ENCODE measurements at places on chromosomes 6 and 20. TPM values are rescaled to one million over a fixed set of nuclear protein-coding genes. Genes with fewer than 3 reads are reported as not detected.
A peak's percentile ranks its signal among the peaks of the same experiment; 100 is the strongest.

GRCh38 chr6:4803343-4803744, 27.1 kb downstream of the CDYL start:
- no peak for DNase-seq
- no peak overlapping the region for H3K27ac ChIP-seq
- H3K4me1 ChIP-seq: peaks cover 77% of the 10 kb centered on the region
- H3K36me3 ChIP-seq: peaks cover 27% of the 10 kb centered on the region
- H3K27me3 ChIP-seq: no peaks in the 10 kb centered on the region
- H3K4me3 ChIP-seq: no peak overlapping the region

DNA sequence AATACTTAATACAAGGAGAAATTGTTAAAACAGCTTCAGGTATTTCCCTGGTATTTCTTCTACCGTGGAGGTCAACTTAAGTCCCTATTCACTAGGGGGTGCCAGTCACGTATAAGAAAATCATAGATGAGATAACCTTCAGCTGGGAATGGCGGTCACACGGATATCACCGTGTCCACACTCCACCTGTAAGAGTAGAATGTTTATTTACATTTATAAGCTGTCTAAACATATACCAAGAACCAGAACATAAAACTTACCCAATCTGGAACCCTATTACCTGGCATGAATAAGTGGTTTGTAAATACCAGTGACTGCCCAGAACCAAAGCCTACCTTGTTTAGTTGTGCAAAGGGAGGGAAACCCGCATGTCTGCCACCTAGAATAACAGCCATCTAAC, 1.9 kb upstream of the ELOVL4 start:
- peaks cover 21% of the 10 kb centered on the region for H3K27me3 ChIP-seq
- no peaks in the 10 kb centered on the region for H3K36me3 ChIP-seq
- DNase-seq: peak; percentile 54
- peaks cover 18% of the 10 kb centered on the region for H3K4me1 ChIP-seq
- H3K27ac ChIP-seq: no peak overlapping the region

GRCh38 chr6:144149894-144150709, at the start of gene STX11:
Gene STX11 (plus strand): TSS chr6:144150517. CDS start chr6:144186628, 36,111 bp downstream.
- peak; percentile 92 for DNase-seq
- peak within 1 kb of the TSS; percentile 97 for H3K27ac ChIP-seq
- H3K27me3 ChIP-seq: no peaks in the 10 kb centered on the region

GRCh38 chr6:14925699-14926026, 320.2 kb upstream of the JARID2 start:
- no peaks in the 10 kb centered on the region for H3K27me3 ChIP-seq
- DNase-seq: no peak
- H3K4me3 ChIP-seq: no peak overlapping the region
- no peaks in the 10 kb centered on the region for H3K36me3 ChIP-seq

- no peak overlapping the region for H3K27ac ChIP-seq
- DNase-seq: no peak
- no peaks in the 10 kb centered on the region for H3K36me3 ChIP-seq
- no peak overlapping the region for H3K4me3 ChIP-seq
Measured at GRCh38 chr20:38307371-38308046, 3.6 kb downstream of the BPI start.

GRCh38 chr6:50655848-50656453, 57.4 kb upstream of the TFAP2D start:
- H3K27me3 ChIP-seq: no peaks in the 10 kb centered on the region
- no peak overlapping the region for H3K4me3 ChIP-seq
- no peak overlapping the region for H3K27ac ChIP-seq
- no peak for DNase-seq

DNA sequence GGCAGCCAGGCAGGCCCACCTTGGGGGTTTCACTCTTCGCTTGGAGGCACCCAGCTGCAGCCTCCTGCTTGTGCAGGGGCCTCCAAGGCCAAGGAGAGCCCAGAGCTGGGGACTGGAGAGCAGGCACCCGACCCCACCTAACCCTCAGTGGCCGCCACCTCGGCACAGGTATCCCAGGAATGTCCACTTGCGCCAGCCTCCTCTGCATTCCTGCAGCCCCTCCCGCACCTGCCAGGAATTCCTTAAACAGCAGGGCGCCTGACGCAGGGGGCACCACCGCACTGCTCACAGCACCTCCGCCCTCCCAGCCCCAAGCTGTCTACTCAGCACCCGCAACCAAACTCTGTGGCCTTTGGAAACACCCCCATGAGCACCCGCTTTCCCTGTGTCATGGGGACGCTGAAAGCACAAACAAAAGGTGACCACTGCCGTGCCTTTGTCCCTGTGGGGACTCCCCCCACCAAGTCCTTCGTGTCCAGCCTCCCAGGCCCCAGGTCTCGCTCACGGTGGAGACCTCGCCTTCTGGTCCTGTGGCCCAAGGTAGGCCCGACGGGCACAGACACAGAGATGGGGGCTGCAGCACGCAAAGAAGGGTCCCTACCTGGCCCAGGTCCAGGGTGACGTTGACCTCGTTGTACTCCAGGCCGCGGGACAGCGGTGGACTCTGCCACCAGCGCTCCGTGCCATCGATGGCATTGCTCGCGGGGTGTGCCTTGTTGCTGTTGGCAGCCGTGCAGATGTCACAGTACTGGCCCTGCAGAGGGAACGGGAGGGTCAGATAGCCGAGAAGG, 5.1 kb downstream of the LAMA5 start:
- H3K4me1 ChIP-seq: no peaks in the 10 kb centered on the region
- no peak overlapping the region for H3K27ac ChIP-seq
- H3K4me3 ChIP-seq: no peak overlapping the region
- H3K36me3 ChIP-seq: no peaks in the 10 kb centered on the region
- no peak for DNase-seq
- H3K27me3 ChIP-seq: peaks cover 31% of the 10 kb centered on the region

GRCh38 chr6:35448191-35448590, 3.9 kb upstream of the FANCE start:
- no peak overlapping the region for H3K27ac ChIP-seq
- no peak overlapping the region for H3K4me3 ChIP-seq
- no peaks in the 10 kb centered on the region for H3K27me3 ChIP-seq
- no peaks in the 10 kb centered on the region for H3K36me3 ChIP-seq
- peaks cover 13% of the 10 kb centered on the region for H3K4me1 ChIP-seq

DNA sequence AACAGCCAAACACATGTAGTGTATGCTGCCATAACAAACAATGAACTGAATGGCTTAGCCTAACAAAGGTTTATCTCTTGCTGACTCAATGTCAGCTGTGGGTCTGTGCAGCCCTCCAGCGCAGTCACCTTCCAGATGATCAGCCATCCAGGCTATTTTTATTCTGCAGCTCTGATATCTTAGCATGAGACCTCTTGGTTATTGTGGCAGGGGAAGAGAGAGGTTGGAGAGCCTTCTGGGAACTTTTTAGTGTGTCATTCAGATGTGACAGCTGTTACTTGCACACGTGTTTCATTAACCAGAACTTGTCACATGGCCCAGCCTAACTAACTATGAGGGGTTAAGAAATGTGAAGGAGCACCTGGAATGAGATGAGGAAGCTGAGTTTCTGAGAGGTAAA, 202.5 kb downstream of the DHX35 start:
- H3K36me3 ChIP-seq: no peaks in the 10 kb centered on the region
- peaks cover 7% of the 10 kb centered on the region for H3K27me3 ChIP-seq
- DNase-seq: no peak

- H3K36me3 ChIP-seq: no peaks in the 10 kb centered on the region
- no peak for DNase-seq
- H3K4me1 ChIP-seq: no peaks in the 10 kb centered on the region
- H3K27ac ChIP-seq: no peak overlapping the region
- H3K4me3 ChIP-seq: no peak overlapping the region
- H3K27me3 ChIP-seq: no peaks in the 10 kb centered on the region
Measured at GRCh38 chr6:123855506-123855905, 51.8 kb downstream of the NKAIN2 start.

DNA sequence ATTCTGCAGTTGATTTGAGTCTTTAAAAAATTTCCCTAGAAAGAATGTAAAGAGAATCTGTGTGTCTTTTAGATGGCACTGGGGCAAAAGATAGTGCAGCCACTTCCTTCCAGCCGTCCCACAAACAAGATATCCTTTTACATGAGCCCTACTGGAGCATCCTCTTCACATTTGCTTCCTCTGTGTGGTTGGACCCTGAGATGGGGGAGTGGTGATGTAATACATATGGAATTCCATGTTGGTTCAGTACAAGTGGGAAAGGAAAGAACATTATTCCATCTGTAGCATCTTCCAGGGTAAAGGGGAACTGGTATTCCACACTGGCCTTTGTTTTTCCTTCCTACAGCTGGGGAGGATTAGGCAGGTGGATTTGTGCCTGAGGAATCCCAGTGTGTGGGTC, 78.9 kb upstream of the ISM1 start:
- H3K36me3 ChIP-seq: no peaks in the 10 kb centered on the region
- no peak overlapping the region for H3K27ac ChIP-seq
- H3K4me3 ChIP-seq: no peak overlapping the region
- peaks cover 3% of the 10 kb centered on the region for H3K4me1 ChIP-seq
- no peak for DNase-seq

DNA sequence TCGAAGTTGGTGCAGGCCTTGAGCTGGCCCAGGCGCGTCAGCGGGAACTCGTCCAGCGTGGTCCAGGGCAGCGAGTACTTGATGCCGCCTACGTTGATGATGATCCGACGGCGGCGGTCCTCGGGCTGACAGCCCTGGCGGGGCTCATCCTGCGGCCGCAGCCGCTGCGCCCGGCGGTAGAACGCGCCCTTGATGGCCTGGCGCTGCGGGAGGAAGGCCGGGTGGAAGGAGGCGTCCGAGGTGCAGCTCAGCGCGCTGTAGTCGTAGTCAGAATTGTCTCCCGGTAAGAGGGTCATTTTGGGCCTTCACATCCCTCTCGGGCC, 12.9 kb downstream of the KCNG1 start:
- DNase-seq: no peak
- no peak overlapping the region for H3K27ac ChIP-seq
- no peak overlapping the region for H3K4me3 ChIP-seq
- H3K4me1 ChIP-seq: no peaks in the 10 kb centered on the region

- no peak overlapping the region for H3K4me3 ChIP-seq
- DNase-seq: no peak
- H3K4me1 ChIP-seq: no peaks in the 10 kb centered on the region
- no peaks in the 10 kb centered on the region for H3K36me3 ChIP-seq
Measured at GRCh38 chr6:136210398-136211165, 39.5 kb downstream of the MTFR2 start.

DNA sequence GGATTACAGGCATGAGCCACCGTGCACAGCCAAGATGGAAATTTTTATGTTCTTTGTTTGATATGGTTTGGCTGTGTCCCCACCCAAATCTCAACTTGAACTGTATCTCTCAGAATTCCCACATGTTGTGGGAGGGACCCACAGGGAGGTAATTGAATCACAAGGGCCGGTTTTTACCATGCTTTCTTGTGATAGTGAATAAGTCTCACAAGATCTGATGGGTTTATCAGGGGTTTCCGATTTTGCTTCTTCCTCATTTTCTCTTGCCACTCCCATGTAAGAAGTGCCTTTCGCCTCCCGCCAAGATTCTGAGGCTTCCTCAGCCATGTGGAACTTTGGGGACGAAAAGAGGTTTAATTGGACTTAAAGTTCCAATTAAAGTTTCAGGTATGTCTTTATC, 14.6 kb downstream of the EEF1A1 start:
- peaks cover 7% of the 10 kb centered on the region for H3K4me1 ChIP-seq
- no peaks in the 10 kb centered on the region for H3K27me3 ChIP-seq
- no peak overlapping the region for H3K27ac ChIP-seq
- no peak for DNase-seq
- H3K4me3 ChIP-seq: no peak overlapping the region
- peaks cover 22% of the 10 kb centered on the region for H3K36me3 ChIP-seq

DNA sequence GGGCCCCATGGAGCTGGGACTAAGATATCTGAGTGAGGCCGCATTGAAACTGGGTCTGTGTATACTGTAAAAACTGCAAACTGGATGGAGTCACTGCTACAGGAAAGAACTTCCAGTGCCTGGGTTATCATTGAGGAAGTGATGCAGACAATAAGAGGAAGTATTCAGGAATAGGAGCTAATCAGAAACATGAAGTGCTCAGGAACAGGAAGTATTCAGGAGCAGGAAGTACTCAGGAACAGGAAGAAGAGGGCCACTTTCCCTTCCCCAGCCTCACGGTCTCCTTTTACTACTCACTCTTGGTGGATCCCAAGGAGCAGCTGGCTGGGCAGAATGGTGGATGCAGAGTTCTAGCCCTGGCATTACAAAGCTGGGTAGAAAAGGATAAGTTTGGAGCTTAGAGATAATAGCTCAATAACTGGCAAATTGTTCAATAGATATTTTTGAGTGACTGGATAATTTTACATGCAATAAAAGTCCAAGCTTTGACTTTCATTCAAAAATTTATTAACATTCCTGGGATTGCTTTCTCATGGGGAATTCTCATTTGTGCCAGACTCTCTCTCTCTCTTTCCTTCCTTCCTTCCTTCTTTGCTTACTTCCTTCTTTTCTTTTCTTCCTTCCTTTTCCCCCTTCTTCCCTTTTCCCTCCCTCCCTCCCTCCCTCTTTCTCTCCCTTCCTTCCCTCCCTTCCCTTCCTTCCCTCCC, 82.2 kb upstream of the PAX1 start:
- DNase-seq: no peak
- no peak overlapping the region for H3K27ac ChIP-seq
- peaks cover 37% of the 10 kb centered on the region for H3K27me3 ChIP-seq
- H3K4me3 ChIP-seq: no peak overlapping the region

DNA sequence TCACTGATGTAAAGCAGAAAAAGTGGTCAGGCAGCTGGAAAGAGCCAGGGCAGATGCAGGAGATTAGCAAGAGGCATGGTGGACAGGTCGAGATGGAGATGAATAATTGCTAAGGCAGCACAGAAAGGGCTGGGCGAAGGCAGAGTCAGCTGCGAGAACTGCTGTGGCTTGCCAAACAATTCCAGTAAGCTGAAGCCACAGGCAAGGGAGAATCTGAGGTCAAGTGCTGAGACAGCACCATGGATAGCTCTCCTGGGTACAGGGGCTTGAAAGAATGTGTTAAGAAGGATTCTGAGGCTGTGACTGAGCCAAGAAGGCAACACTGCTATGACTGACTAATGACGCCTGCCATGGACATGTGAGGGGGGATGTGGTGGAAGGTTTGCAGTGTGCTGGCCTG, 220.8 kb upstream of the FOXA2 start:
- no peaks in the 10 kb centered on the region for H3K36me3 ChIP-seq
- H3K4me3 ChIP-seq: no peak overlapping the region
- no peaks in the 10 kb centered on the region for H3K27me3 ChIP-seq
- no peak overlapping the region for H3K27ac ChIP-seq
- DNase-seq: no peak

- no peak overlapping the region for H3K27ac ChIP-seq
- peaks cover 3% of the 10 kb centered on the region for H3K4me1 ChIP-seq
- no peak for DNase-seq
- H3K36me3 ChIP-seq: no peaks in the 10 kb centered on the region
- H3K4me3 ChIP-seq: no peak overlapping the region
Measured at GRCh38 chr6:163001330-163001729, 273.6 kb downstream of the PACRG start.

GRCh38 chr6:129575378-129576118, 134.4 kb downstream of the ARHGAP18 start:
- H3K27me3 ChIP-seq: no peaks in the 10 kb centered on the region
- no peak overlapping the region for H3K4me3 ChIP-seq
- peaks cover 9% of the 10 kb centered on the region for H3K36me3 ChIP-seq
- H3K4me1 ChIP-seq: peaks cover 3% of the 10 kb centered on the region
- no peak overlapping the region for H3K27ac ChIP-seq
- no peak for DNase-seq

- H3K4me3 ChIP-seq: no peak overlapping the region
- H3K4me1 ChIP-seq: peaks cover 3% of the 10 kb centered on the region
- H3K36me3 ChIP-seq: no peaks in the 10 kb centered on the region
Measured at GRCh38 chr6:150310539-150310938, 58.3 kb upstream of the IYD start.

PACRG gene
- not detected for total RNA-seq

KHDRBS2 gene
- total RNA-seq: not detected

WFDC5 gene
- 0.23 TPM for total RNA-seq

C4B gene
- 3.0 TPM for total RNA-seq

HIVEP1 gene
- total RNA-seq: 33.9 TPM

ALDH5A1 gene
- 20.9 TPM for total RNA-seq
